Activated gamma-delta T cell treated with anti-CD3 and anti-CD28 coated beads, Interleukin-2, amount 50 U/mL, for 16 hours (primary cell): ENCODE measurements at places on chromosomes 3 and 15.
A peak's percentile ranks its signal among the peaks of the same experiment; 100 is the strongest.

GRCh38 chr3:128847666-128848370 lies 31.6 kb upstream of the ACAD9 start:
- no peak for DNase-seq

GRCh38 chr15:59364248-59364647 lies 8.4 kb downstream of the MYO1E start:
- DNase-seq = no peak

GRCh38 chr3:15875016-15875689 lies 77.4 kb upstream of the ANKRD28 start:
- DNase-seq = no peak

DNA sequence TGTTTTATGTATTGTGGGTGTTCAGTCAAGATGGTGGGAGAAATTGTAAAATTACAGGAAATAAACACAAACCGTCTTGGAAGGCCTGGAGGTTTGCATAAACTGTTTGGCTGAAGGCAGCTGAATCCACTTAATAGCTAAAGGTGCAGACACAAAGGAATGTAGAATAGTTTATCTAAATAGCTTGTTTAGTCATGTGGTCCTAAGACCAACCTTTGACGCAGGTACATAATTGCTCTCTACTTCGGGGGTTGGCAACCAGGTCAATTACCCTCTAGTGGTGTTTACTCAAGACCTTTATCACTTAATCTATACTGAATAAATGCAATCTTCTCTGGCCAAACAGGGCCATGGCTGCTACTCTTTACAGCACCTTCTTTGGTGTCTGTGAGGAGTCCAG lies 502.8 kb downstream of the IGSF11 start:
- DNase-seq = no peak

DNA sequence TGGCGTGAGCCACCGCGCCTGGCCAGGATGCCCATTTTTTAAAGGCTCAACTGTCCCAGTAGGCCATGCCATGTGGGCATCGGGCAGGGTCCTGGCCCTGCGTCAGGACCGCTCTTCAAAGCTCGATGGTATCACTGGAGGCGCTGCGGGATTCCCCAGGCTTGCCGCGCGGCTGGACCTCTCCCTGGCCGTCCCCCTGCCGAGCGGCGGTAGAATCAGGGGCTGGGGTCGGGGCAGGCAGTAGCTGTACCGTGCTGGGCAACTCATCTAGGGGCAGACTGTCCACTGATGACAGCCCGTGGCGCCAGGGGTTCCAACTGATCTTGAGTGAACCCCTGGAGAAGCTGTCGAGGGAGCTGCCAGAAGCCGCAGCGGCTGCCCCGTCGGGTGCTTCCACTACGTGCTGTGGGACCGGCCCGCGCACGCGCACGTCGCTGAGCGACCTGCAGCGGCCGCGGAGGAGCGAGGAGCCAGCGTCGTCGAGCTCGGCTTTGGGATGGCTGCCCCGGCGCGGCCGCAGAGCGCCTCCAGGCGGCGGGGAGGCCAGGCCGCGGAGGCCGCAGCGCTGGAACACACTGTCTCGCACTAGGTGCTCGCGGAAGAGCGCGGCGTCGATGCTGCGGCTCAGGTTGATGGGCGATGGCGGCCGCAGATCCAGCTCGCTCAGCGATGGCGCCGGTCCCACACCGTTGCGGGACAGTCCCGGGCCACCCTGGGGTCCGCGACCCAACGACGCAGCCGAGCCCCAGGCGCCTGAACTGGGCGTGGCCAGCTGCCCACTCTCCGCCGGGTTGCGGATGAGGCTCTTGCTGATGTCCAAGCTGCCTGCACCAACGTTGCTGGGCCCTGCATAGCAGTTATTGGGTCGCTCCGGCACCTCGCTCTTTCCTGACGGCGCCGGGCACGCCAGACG lies 5.8 kb downstream of the PRRT3 start:
- peak; percentile 74 for DNase-seq

DNA sequence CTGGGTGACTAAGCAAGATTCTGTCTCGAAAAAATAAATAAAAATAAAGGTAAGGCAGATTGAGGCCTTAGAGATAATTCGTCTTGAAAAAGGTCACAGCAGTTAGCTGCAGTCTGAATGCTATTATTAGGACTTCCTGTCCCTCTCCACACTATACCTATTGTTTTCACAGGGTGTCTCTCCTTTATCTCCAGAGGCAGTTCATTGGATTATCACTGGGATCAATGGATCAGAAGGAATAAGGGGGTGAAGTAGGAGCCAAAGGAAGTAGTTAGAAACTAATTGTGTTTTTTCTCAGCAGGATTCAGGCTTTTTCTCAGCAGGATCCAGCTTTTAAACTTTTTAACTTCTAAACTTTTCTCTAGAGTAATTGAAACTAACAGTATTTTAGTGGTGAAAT lies 326.9 kb downstream of the IL5RA start:
- no peak for DNase-seq

- no peak for DNase-seq
Observed at GRCh38 chr3:118057086-118057485, 977.6 kb downstream of the IGSF11 start.

DNA sequence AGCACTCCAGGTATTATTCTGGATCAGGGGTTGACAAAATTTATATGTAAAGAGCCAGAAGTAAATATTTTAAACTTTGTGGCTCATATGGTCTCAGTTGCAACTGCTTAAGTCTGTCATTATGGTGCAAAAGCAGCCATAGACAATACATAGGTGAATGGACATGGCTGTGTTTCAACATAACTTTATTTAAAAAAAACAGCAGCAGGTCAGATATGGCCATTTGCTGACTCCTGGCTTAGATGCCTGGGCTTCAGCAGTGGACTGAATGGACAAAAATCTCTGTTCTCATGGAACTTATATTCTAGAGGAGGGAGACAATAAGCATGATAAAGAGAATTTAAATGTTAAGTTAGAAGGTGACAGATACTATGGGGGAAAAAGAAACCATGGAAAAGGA lies 11.7 kb upstream of the FYCO1 start:
- DNase-seq = no peak

DNA sequence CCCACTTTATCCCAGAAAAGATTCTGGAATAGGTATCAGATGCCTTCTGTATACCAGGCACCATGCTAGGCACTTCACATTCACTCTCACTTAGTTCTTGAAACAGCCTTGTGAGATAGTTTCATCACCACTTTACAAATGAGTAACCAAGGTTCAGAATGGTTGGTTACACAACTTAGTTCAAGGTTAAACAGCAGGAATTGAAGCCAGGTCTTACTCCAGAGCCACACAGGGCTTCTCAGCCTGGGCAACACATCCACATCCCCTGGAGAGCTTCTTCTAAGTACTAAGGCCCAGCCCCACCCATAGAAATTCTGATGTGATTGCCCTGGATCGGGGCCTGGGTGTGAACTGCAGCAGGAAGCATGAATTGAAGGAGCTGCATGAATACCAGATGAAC lies 18.6 kb downstream of the WHAMM start:
- DNase-seq = no peak

DNA sequence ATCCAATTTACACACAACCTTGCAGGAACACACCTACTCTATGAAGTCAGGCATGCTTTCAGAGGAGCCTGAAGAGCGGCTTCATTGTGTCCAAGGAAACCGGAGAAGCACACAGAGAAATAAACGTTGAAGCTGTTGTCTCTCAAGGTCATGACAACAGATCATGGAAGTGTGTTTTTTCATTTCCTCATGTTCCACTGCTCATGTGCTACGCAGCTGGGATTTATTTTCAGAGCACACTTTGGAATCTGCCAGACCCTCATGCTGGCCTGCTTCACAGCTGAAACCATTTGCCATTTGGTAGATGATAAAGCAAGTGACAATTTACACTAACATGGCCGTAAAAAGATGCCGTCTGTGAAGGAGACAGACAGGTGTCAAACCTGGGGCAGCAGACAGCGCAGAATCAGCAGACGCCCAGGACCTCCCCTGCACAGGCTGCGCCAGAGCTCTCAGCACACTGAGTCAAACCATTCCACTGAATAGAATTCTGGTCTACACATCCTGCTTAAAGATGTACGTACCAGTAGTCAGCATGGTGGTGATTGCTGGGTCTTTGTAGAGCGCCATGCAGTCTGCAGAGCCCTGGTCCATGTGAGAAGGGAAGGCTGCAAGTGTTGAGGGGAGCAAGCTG lies 99.3 kb downstream of the ARNT2 start:
- no peak for DNase-seq

DNA sequence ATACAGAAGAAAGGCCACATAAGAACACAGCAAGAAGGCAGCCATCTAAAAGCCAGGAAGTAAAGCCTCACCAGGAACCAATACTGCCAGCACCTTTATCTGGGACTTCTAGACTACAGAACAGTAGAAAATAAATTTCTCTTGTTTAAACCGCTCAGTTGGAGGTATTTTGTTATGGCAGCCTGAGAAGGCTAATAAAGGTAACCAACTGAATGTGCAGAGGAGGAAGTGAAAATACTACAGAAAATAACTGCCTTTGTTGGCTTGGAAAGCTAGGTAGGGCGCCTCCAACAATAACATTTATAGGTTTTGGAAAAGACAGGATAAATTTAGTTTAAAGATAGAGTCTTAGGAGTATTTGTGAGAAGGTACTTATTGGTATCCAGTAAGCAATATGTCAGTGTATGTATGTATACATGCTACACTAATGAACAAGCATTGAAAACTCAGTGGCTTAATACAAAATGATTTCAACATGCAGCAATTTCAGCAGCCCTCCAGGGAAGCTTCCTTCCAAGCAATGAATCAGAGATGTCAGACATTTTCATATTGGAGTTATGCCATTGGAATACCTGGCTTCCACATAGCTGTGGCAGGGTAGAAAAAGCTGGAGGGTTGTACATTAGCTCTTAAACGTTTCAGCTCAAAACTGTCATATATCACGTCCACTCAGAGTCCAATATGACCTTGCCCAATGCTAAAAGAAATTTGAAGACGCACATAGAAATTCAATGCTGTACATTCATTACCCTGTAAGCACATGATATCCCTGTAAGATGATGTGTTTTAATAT lies 48.9 kb downstream of the ZBBX start:
- DNase-seq = no peak

GRCh38 chr3:16373341-16373946 lies 108.4 kb downstream of the OXNAD1 start:
- no peak for DNase-seq

DNA sequence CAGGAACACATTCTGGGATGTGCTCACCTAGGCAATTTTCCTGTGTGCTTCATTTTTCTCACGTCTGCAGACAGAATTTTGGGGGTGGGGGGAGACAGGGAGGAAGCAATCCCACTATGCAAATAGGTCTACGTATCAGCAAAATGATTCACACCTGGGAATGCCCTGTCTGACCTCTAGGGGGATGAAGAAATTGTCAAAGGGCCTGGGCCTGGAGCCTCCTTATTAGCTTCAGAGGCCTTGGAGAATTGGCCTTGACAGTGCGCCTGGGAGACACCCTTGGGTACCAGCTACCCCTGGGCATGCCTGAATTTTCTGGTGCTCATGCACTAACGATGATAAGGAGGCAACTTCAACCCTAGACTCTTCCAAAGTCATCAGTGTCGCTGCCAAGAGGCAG lies 207.5 kb downstream of the CADPS start:
- DNase-seq = no peak

GRCh38 chr3:40872258-40872920 lies 326.9 kb upstream of the CTNNB1 start:
- DNase-seq = no peak

- no peak for DNase-seq
Observed at GRCh38 chr3:154864947-154865346, 215.2 kb upstream of the MME start.

DNA sequence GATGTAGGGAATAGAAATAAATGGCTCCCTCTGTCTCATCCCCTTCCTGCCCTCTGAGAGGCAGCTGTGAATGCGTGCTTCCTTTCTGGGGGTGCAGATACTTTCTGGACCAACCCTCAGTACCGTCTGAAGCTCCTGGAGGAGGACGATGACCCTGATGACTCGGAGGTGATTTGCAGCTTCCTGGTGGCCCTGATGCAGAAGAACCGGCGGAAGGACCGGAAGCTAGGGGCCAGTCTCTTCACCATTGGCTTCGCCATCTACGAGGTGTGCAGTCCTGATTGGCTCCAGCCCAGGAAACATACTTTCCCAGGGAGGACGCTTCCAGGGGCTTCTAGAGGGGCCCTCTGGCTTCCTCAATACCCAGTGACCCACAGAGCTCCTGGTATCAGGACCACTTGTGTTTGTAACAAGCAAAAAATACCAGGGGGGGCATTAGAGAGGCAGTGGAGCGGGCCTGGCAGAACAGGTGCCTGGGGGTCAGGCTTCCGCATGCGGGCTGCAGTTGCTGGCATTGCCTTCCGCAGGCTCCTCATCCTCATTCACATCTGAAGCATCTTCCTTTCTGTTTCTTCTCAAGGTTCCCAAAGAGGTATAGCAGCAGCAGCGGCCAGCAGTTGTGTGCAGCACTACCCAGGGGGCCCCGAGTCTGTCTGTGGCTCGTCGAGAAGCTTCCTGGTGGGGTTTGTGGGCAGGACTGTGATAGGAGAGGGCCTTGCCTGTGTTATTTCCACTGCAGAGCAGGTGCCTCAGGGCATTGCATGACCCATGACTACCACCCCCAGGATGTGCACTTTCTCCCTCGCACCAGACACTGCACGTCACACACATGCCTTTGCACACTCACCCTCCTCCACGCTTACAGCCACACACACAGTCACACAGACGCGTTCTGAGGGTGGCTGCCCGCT lies 42.5 kb downstream of the CAPN3 start:
- no peak for DNase-seq

- DNase-seq = no peak
Observed at GRCh38 chr3:72633534-72633933, 214.7 kb downstream of the SHQ1 start.

DNA sequence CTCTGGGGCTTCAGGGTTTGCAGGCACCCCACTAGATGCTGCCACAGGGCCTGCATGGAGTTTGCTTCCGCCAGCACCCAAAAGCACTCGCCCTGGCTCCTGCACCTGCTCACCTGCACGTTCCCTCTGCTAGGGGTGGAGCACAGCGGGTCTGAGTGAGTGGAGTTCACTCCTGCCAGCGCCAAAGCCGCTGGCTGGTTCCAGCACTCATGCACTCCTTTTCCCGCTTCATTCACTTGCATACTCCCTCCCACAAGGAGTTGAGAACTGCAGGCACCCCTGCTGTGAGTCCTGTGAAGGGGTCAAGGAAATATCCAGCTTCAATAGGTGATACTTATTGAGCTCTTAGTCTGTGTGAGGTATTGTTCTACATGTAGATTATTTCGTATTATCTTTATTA lies 537.5 kb downstream of the NR2F2 start:
- DNase-seq = no peak

DNA sequence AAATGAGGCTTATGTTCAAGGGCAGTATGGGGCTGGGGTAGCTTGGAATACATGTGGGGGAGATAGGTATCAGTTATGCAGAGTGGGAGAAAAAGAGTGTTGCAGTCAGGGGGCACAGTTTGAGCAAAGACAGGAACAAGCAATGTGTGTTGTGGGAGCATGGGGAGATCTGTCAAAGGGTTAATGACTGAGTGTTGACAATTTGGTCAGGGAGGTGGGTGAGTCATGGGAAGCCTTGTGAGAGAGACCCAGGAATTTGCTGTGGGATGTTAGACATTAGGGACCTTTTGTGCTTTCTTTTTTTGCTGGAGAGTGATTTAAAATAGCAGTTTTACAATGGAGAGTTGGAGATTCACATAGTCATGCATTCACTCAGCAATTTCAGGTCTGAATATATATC lies 221.6 kb upstream of the NR2E3 start:
- no peak for DNase-seq
